Placental pericyte (primary cell): ENCODE measurements at places on chromosomes 5 and 9. TPM values are rescaled to one million over a fixed set of nuclear protein-coding genes. Genes with fewer than 3 reads are reported as not detected.

Gene PCDHA5
- not detected in 2 replicates for total RNA-seq

Gene MAMDC2
- 1.8 and 8.6 TPM in 2 replicates for total RNA-seq

Gene IL7R
- total RNA-seq: 5.5 and 31.1 TPM in 2 replicates

Gene NTRK2
- total RNA-seq: 0.14 TPM in 1 of 2 replicates, not detected in the other

Gene GPX3
- total RNA-seq: 6.2 and 28.9 TPM in 2 replicates

Gene C1QTNF2
- 0.72 TPM in 1 of 2 replicates, not detected in the other for total RNA-seq

Gene MCC
- total RNA-seq: 44.1 and 48.6 TPM in 2 replicates

Gene PCDHB2
- total RNA-seq: 0.22 and 0.29 TPM in 2 replicates

Gene THBS4
- total RNA-seq: 0.14 and 0.22 TPM in 2 replicates

Gene CER1
- not detected in 2 replicates for total RNA-seq

Gene DIPK1B
- 0.14 and 0.44 TPM in 2 replicates for total RNA-seq

Gene ZSWIM6
- total RNA-seq: 9.2 and 12.7 TPM in 2 replicates

Gene CDO1
- 1.3 and 6.0 TPM in 2 replicates for total RNA-seq

Gene ROR2
- total RNA-seq: 10.3 and 43.3 TPM in 2 replicates

Gene ZFP2
- total RNA-seq: under 0.01 and 0.22 TPM in 2 replicates

Gene NRG2
- total RNA-seq: 0.22 and 1.0 TPM in 2 replicates

Gene WDR31
- total RNA-seq: 0.43 and 1.3 TPM in 2 replicates

Gene SLC23A1
- not detected in 2 replicates for total RNA-seq

Gene MCIDAS
- total RNA-seq: not detected in 2 replicates

Gene SCGB3A1
- total RNA-seq: not detected in 2 replicates

Gene C9orf50
- not detected in 2 replicates for total RNA-seq

Gene BAAT
- total RNA-seq: 0.14 TPM in 1 of 2 replicates, not detected in the other
